ENCODE measurements at places on chromosomes 7 and 10.

DNA sequence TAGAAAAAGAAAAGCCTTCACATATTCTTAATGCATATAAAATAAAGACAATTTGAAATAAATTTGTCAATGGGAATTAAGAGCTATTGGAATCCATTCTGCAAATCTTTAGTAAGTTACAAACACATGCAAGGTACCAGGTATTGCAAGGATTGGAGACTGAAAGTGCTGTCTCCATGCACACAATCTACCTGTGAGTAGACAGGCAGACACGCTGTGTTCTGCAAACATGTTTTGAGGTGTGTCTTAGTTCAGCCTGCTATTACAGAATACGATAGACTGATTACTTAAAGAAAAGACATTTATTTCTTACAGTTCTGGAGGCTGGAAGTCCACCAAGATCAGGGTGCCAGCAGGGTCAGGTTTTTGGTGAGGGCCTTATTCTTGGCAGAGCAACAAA, 10.0 kb downstream of the NMT2 start:
- DNase-seq: no peak

DNA sequence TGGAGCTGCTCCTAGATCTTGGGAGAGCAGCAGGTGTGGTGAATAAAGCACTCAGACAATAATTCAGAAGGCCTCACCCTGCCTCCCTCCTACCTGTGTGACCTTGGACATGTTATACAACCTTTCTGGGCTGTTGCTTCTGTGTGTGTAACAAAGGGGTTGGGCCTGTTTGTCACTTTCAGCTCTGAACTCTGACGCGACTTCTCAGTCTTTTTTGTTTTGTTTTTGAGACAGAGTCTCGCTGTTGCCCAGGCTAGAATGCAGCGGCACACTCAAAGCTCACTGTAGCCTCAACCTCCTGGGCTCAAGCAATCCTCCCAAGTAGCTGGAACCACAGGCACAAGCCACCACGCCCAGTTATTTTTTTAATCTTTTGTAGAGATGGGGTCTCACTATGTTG, 89.3 kb downstream of the DNMBP start:
- no peak for DNase-seq

DNA sequence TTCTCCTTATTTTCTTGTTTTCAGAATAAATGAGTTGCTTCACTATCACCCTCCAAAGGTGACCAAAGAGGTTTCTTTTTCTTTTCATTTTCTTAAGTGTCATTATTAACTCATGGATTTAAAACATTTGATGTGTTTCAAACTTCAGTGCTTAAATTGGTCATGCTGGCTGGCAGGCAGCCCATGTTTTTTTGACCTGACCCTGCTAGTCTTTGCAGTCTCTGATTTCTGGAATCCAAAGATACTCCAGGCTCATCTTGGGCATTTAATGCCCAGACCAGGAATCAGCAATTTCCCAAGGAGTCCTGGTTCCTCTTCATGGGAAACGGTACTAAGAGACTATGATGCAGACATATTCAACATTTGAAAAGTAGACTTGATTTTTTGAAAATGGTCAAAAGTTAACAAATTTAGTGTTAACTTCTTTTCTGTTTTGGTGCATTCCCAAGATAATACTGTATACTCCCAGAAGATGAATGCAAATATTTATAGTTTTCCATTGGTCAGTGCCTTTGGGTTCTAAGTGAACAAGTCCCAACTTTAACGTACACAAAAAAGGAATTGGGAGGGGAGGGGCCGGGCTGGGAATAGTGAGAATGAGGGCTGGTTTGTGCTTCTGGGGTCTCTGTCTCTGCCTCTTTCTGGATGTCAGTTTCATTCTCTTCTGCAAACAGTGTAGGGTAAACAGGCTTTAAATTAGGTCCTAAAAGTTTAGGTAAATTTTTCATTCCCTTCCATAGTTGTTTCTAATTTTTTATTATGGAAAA, 19.8 kb downstream of the NUB1 start:
- no peak for DNase-seq

DNA sequence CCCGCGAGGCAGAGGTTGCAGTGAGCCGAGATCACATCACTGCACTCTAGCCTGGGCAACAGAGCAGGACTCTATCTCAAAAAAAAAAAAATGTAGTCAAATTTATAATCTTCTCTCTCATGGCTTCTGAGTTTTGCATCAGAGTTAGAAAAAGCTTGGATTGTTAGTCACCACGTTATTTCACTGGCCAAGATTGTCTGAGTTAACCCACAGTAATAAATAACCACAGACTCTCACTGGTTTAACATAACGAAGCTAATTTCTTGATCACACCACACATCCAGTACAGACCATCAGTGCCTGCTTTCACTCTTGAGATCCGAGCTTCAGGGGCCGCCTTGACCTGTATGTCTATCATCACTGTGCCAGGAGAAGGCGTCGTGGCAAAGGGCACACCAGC, 116.8 kb upstream of the JCAD start:
- no peak for DNase-seq

- DNase-seq: no peak
Measured at GRCh38 chr7:68730964-68731363, 867.3 kb upstream of the AUTS2 start.

- no peak for DNase-seq
Measured at GRCh38 chr10:104875561-104875960, 234.5 kb downstream of the SORCS3 start.

- no peak for DNase-seq
Measured at GRCh38 chr10:129491123-129491734, 24.2 kb downstream of the MGMT start.

- DNase-seq: no peak
Measured at GRCh38 chr7:31791881-31792280, 104.9 kb downstream of the PPP1R17 start.

DNA sequence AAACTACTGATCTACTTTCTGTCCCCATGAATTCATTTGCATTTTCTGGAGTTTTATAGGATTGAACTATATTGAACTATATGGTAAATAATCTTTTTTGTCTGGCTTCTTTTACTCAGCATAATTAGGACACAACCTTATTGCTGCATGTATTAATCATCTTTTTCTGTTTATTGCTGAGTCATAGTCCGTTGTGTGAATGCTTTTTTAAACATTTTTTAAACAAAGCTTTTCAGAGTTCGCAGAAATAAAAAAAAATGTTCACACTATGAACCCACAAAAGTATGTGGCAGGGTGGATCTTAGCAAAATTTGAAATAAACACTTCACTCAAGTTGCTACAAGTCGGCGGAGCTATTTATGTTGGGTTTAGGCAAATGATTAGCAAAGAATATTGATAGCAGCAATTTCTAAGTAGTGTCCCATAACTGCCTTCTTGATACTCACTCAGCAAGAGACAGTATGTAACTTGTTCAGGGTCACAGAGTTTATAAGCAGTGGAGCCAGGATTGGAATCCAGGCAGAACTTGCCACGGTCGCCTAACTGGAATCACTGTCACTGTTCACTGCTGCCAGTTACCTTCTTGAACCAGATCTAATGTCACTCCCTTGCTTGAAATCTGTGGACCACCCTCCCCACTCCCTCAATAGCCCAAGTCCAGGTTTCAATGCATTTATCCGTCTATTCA, 5.6 kb downstream of the CH25H start:
- no peak for DNase-seq

DNA sequence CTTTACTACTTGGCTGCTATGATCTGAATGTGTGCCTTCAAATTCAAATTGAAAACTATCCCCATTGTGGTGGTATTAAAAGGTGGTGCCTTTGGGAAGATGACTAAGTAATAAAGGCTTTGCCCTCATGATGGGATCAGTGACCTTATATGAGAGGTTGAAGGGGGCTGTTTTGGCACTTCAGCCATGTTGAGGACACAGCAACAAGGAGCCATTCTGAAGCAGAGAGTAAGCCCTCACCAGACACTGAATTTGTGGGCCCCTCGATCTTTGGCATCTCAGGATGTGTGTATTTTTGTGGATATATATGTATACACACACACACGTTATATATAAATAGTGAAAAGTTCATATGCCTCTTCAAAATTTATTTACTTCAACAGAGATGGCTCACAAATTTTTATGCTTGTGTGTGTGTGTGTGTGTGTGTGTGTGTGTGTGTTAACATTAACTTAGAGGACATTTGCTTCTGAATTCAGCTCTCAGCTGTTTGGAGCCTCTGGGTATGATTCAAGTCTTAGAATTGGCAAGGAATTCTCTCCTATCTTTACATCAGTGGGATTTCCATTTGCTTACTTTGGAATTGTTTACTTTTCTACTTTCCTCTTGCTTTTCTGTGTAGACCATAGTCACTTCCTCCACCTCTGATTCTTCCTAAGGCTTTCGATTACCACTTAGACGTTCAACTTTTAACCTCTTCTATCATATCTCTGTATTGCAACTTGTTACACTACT, 66.6 kb downstream of the MAGI2 start:
- DNase-seq: no peak

- no peak for DNase-seq
Measured at GRCh38 chr7:120327054-120327453, 54.1 kb downstream of the KCND2 start.

DNA sequence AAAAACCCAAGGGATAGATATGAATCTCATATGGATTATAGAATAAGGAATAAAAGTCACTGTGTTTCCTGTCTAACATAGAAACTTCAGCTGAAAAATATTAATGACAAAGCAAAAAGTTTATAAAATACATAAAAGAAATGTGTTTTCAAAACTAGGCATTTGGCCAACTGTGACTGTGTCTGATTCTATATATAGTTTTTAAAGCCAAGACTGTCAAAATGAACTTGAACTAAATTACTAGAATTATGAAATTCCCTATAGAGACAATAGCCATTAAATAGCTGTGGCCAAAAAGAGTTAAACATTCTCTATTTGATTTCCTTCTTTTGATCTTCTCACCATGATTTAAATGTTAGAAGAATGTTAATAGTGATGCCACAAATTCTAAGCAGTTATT, 311.2 kb upstream of the SEMA3D start:
- no peak for DNase-seq

DNA sequence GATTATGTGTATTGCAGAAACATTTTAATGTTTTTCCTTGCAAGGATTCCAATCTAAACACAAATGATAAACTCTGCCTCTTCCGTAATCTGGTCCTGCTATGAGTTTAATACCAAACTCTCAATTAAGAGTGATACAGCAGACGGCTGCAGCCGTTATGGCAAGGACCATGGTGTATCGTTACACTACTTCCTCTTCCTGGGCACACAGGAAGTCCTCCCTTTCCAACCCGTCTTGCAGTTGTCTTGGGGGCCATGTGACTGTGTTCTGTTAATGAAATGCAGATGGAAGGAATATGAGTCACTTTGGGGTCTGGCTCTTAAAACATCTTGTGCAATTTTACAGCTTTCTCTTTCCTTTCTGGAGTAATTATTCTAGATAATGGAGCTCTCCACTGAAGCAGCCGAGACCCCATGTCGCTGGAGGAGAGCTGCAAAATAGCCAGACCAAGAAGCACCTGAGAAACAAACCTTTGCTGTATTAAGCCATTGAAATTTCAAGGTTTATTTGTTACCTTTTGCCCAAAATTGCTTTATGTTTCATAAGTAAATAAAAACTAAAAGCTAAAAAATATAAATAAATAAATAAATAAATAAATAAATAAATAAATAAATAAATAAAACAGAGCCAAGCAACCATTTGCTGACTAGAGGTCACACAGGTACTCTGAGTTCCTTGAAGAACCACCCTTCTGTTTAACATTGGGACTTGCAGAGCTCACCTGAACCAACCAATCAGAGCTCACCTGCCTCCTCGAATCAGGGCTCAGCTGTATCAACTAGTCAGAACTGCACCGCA, 74.7 kb downstream of the FRMPD2 start:
- DNase-seq: no peak

- no peak for DNase-seq
Measured at GRCh38 chr7:1968397-1969111, 264.2 kb downstream of the MAD1L1 start.

GRCh38 chr10:125060026-125060425, 100.3 kb downstream of the CTBP2 start:
- no peak for DNase-seq

- no peak for DNase-seq
Measured at GRCh38 chr7:52936750-52937149, 98.7 kb upstream of the POM121L12 start.

DNA sequence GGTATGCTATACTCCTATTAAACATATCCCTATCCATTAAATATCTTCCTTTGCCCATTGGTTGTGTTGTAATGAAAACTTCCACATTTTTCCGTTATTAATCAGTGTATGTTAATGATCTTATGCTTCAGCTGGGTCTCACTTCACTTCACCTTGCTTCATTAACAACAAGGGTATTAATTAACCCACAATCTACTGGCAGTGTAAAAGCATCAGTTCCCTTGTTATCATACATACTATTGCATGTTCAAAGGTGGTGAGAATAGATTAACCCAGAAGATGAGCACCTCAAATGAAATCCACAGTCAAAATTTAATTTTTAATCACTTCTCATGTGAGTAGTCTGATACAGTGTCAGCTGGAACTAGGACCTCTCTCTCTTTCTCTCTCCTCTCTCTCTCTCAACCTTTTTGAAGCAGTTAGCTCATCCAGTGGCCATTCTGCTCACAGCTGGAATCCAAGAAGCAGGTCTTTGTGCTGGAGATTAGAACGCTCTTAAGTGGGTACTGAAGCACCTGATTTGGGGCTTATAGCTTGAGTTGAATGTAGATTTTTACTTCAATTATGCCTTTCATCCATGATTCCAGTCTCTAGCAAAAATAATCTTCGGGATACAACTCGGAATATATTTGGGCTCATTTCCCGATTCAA, 172.3 kb downstream of the RAPGEF5 start:
- no peak for DNase-seq

DNA sequence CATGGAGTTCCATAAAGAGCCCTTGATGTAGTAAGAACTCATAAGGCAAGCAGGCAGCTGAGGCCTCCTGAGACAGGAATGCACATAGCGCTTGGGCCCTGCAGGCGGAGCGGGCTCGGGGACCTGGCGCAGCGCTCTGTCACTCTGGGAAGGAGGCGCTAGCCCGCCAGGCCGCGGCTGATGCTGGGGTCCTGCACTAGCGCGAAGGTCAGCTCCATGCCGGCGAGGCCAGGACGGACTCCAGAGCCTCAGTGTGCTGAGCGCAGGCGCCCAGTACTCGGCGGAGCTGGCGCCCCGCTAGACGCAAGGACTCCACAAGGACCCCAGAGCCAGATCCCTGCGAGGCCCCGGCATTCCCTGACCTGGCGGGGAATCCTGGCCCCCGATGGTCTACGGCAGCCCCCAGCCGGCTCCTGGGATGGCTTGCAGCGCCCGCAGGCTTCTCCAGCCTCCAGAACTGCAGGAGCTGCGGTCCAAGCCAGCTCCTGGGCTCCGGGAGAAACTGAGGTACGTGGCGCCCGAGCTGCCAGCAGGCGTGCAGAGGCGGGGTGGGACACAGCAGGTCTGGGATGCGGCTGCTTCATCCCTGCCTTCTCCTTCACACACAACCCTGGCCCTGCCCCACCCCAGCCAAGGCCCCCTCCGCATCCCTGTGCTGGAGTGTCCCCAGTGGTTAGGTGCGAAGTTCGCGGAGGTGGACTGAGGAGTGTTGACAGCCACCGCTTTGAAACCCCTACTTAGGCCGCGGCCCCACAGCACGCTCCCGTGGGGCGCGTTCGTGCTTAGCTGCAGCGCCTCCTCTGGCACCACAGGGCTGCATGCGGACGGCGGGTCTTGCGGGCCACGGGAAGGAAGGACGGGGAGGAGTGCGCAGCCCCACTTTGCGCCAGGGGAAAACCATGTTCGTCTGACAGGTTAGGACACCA, 761.5 kb upstream of the POM121L12 start:
- DNase-seq: no peak

Measured in stimulated activated CD4-positive, alpha-beta T cell treated with anti-CD3 and anti-CD28 coated beads, Interleukin-4, amount 100 ng/mL, for 1 hour (primary cell).